ENCODE measurements at places on chromosomes 3 and 15.

DNA sequence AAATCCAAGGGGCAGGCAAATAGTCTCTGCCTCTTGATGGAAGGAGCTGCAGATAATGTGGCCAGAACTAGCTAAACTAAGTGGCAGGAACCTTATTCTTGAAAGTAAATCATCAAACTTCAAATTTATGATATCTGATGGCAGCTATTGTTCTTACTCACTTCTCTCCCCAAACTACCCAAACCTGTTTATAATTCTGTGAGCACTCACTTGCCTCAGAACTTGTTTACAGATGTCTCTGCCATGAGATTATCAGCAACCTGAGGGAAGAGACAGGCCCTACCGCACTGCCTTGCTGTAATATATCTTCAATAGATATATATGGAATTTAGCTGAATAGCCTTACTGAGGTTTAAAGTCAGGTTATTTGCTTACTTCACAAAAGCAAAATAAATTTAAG lies 2.2 kb upstream of the B3GALNT1 start:
- no peak for DNase-seq

DNA sequence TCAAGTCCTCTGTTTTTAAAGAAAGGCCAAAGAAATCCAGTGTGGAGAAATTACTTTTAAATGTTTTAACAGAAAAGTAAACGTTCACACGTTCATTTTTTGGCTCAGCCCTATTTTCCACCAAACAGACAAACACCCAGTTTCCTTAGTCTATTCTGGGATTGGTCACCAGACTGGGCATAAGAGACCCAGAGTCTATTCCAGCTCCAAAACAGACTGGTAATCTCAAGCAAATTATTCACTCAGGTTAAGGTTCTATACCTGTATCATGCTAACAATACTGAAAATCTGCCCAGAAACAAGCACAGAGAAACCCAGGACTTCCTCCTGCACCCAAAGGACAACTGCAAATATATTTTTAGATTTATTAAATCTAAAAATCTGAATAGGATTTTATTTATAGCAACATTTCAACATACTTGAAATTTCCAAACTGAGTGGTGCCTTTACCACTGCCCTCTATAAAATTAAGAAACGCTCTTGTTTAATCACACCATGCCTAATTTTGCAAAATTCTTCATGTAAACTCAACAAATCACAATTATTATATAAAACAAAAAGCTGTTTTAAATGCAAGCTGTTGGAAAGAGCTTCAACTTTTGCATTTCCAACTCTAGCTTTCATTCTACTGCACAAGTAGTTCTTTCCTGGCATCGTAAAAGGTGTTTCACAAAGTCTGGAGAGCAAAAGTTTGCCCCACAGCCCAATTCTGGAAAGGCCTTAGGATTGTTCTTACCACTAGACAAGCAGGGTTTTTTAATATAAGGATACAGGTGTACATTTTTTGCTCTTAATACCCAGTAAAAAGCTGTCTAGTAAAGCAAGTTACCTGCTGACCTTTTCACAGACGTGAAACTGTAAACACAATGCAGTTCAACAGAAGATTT lies 18.7 kb downstream of the ZNF148 start:
- no peak for DNase-seq

DNA sequence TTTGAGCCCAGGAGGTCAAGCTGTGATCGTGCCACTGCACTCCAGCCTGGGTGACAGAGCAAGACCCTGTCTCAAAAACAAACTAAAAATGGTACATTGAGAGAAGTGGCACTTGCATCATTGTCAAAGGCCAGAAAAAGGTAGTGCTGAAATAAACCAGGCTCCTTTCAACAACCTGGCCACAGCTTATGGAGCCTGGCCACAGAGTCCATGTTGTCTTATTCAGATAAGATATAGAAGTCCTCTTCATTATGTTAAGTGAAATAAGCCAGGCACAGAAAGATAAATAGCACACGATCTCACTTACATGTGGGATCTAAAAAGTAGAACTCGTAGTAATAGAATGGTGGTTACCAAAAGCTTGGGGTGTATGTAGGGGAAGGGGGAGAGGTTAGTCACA lies 34.8 kb downstream of the EMC4 start:
- DNase-seq = no peak

DNA sequence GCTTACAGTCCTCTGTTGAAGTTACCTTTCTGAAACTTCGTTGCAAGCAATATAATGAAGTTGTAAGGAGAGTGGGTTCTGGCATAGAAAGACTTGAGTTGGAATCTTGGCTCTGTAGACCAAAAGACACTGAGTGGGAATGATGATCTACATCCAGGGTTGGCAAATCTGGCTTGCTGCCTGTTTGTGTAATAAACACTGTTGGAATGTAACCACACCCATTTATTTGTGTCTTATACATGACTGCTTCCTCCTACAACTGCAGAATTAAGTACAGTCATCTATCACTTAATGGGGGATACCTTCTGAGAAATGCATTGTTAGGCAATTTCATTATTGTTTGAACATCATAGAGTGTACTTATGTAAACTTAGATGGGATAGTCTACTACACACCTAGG lies 178.4 kb upstream of the SUCLG2 start:
- no peak for DNase-seq

GRCh38 chr3:146380046-146380445 lies 89.3 kb downstream of the PLSCR2 start:
- DNase-seq = no peak

DNA sequence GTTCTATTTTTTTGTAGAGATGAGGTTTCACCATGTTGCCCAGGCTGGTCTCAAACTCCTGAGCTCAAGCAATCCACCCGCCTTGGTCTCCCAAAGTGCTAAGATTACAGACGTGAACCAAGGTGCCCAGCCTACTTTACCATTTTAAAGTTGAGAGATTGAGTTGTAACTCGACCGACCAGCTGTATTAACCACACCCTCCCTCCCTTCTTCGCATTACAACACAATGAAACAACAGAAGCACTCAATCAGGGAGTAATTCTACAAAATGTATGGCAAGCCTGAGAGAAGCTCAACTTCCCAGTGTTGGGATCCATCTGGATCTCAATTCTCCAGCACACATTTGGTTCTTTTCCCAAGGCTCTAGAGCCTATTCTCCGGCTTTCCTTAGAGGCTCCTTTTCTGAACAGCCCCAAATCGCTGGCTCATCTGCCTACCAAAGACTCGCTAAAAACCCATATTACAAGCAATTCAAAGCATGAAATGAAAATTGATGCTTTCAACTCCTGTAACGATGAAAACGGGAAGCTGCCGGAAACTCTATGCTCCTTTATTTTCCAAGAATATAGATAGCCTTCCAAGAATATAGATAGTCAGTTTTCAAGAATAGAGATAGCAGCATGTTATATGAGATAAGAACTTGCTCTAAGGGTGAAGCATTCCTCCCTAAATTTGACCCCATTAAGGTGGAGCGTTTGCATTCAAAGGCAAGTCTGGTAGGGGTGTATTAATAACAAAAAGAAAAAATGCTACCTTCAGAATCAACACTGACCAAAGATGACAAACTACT lies 450.9 kb downstream of the MAGI1 start:
- no peak for DNase-seq

DNA sequence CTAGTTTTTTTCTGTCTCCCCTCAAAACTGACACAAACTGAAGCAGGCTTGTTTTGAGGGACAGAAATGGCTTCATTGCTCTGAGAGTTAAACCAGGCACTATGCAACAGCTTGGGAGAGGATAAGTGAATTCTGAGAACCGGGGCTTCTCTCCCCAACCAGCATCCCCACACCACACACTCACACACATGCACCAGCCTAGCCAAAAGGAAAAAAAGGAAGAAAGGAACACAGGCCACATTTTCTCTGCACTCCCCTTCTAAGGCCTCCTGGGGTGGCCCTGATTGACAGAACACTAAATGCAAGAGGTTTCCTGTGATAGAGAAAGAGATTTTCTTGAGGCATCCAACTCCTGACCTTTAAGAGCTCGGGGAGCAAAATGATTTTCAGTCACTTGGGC lies 177.5 kb downstream of the TLE3 start:
- DNase-seq = peak; percentile 42

GRCh38 chr3:13771496-13771895 lies 108.4 kb downstream of the WNT7A start:
- DNase-seq = no peak

DNA sequence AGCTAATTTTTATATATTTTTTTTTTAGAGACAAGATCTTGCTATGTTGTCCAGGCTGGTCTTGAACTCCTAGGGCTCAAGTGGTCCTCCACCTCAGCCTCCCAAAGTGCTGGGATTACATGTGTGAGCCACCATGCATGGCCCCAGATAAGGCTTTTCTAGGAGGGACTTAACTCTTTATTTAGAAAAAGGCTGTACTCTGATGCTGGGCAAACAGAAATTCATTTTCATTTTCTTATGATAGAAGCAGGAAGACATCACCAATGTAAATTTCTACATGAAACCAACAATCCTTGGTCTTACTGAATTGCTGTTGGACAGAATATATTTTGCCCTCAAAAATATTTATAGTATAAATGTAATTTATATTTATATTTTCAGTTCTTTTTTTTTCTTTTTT lies 9.6 kb downstream of the NIPA1 start:
- DNase-seq = no peak

GRCh38 chr3:37611771-37612170 lies 249.9 kb upstream of the CTDSPL start:
- DNase-seq = no peak

GRCh38 chr3:153744889-153745288 lies 376.3 kb upstream of the ARHGEF26 start:
- no peak for DNase-seq

GRCh38 chr3:189276444-189277219 lies 104.9 kb downstream of the TPRG1 start:
- DNase-seq = peak; percentile 86

- no peak for DNase-seq
Measured at GRCh38 chr3:41424543-41425300, 225.4 kb downstream of the CTNNB1 start.

GRCh38 chr3:106063909-106064308 lies 195.1 kb upstream of the CBLB start:
- DNase-seq = no peak

GRCh38 chr3:65955792-65956477 lies 82.8 kb downstream of the MAGI1 start:
- DNase-seq = no peak

- no peak for DNase-seq
Measured at GRCh38 chr3:86410587-86410986, 580.4 kb downstream of the VGLL3 start.

DNA sequence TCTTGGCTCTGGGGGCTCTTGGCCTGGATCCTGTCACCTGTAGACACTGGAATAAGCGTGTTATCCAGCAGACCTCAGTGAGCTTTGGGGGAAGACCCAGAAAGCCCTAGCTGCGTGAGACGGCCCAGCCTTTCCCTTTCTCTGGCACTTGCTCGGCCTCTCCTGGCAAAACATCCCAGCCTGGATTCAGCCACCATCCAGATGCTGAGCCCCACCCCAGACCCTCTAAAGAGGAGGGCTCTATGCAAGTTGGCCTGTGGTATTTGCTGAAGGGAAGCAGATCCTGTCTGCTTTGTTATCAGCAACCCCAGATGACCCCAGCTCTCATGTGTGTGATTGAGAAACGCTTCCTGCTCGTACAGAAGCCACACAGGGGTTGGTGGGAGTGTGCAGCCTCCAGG lies 267.2 kb downstream of the FAM43A start:
- peak; percentile 75 for DNase-seq

GRCh38 chr15:83088876-83089275 lies 18.6 kb upstream of the TM6SF1 start:
- DNase-seq = no peak

DNA sequence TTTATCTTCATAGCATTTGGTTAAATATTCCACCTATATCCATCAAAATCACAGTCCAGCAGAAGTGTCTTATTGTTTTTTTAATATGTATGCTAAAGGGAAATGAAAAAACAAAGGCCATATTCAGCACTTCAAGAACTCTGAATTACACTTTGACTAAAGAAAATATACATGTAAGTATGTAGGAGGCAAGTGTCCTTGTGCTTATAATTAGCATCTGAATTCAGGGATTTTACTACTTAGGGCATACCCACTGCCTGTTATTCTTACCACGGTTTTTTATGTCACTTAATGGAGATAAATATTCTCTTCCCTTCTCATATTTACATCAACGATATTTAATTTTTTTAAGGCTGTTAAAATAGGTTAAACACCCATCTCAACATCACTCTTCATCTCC lies 117.3 kb downstream of the TBC1D5 start:
- no peak for DNase-seq

DNA sequence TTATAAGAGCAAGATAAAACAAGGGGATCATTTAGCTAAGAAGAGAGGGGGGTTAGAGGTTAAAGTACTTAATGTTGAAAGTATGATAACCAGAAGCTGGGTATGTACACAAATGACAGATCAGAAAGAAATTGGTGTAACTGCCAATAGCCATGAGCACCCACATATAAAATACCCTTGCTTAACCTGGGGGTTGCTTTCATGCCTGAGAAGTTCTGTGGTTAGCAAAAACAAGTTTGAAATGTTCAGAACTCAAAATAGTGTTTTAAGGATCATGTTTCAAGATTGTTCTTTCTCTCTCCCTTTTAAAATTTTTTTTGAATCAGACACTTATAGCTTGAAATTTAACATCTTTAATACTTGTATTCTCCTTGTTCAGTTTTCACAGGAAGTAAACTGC lies 321.4 kb upstream of the GBE1 start:
- DNase-seq = no peak

DNA sequence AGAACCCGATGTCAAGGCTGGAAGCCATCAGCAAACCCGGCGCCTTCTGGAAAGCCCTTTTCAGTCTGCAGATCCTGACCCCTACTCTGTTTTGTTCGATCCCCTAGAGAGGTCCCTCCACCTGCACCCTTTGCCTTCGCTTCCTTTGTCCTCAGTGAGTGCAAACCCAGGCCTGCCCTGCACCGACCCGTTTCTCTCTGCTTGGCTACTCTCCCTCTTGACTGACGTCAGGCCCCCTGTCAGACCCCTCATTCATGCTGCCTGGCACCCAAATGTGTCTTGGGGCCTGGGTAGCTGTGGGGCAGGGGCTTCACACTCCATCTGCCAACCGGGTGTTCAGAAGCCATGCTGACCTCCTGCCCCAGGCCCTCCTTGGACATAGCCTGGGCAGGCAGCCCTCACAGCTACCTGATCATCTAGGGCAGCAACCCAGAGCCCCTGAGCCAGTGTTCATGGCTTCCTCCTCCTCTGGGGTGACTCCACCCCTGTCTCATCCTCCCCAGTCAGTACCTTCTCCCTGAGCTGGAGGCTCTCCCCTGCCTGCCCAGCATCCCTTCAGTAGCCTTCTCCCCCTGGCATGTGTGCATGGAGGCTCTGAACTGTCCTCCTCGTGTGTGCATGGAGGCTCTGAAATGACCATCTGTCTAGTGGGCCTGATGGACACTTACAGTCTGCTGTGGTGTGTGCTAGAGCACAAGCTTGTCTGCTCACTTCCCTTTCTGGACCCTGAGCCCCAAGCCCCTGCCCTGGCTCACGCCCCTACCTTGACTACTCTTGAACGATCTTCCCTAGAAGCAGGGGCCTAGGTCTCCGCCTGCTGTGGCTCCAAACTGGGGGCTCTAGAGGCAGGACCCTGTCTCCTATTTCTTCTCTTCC lies 69.4 kb downstream of the EXOG start:
- no peak for DNase-seq

DNA sequence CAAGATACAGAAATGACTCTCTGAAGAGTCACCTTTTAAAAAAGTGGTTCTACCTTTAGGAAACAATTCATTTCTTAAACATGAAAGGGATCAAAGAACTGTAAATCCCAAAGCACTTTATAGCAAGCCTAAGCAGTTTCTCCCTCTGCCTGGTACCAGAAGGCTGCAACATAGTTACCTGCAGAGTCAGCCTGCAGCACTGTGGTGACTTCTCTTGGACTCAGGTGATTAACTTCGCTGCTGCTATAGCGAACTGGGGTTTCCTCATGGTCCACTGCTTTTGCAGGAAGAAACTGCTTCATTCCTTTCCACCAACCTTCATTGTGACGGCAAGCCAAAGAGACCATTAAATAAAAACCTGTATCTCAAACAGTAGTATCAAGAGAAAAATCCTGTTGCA lies 37.3 kb downstream of the ST3GAL6 start:
- DNase-seq = no peak

Measured in NB4 (cell line).